ENCODE measurements at places on chromosomes 7 and 10. TPM values are rescaled to one million over a fixed set of nuclear protein-coding genes. Genes with fewer than 3 reads are reported as not detected.

Gene PLCE1
- total RNA-seq = 2.5 TPM

Gene RAB11FIP2
- 16.8 TPM for total RNA-seq

Gene PTPN20
- not detected for total RNA-seq

Gene MRLN
- total RNA-seq = not detected

Gene SLC29A4
- total RNA-seq = 24.5 TPM

Gene MUC12
- total RNA-seq = 0.64 TPM

Gene MYPN
- total RNA-seq = 0.34 TPM

Gene ST8SIA6
- 1.3 TPM for total RNA-seq

Gene SPOCK2
- 1.1 TPM for total RNA-seq

Gene OR2A5
- total RNA-seq = not detected

Gene FOXI2
- total RNA-seq = not detected

Gene ZNF487
- 4.0 TPM for total RNA-seq

GRCh38 chr10:10293481-10293951, 724.2 kb upstream of the CELF2 start:
- DNase-seq = no peak

GRCh38 chr10:97186911-97187310, 1.2 kb upstream of the SLIT1 start:
- no peak for DNase-seq

GRCh38 chr10:42519761-42520460, 118.5 kb downstream of the ZNF33B start:
- DNase-seq = no peak

DNA sequence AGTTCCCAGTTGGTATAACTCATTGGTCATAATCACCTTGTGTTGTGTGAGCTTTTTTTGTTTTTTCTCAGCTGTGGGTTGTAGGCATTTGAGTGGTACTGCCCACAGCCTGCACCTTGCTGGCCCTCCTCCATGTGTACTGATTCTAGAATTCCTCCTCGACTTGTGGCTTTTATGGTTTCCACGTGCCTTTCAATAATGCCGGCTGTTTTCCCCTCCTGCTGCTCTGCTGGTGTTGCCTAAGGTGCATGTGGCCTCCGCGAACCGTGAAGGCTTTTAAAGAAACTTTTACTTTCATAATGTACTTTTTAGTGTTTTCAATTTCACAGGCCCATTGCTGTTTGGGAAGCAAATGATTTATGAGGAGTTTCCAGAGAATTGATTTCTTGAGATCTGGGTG, 518.0 kb downstream of the REEP3 start:
- DNase-seq = no peak

DNA sequence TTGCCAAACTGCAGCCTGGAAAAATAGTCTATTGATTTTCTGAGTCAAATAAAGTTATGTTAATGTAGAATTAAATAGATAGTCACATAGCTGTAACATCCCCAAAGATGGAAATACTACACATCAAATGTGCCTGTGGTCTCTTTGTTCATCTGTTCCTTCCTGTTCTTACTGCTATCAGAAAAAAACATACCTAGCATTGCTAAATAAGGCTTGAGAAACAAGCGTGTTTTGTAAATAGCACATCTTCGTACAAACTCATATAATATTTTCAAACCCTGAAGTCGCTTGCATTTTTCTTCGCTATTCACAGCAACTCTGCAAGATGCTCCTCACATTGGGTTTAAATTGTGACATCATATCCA, 116.1 kb downstream of the KLF6 start:
- DNase-seq = no peak

DNA sequence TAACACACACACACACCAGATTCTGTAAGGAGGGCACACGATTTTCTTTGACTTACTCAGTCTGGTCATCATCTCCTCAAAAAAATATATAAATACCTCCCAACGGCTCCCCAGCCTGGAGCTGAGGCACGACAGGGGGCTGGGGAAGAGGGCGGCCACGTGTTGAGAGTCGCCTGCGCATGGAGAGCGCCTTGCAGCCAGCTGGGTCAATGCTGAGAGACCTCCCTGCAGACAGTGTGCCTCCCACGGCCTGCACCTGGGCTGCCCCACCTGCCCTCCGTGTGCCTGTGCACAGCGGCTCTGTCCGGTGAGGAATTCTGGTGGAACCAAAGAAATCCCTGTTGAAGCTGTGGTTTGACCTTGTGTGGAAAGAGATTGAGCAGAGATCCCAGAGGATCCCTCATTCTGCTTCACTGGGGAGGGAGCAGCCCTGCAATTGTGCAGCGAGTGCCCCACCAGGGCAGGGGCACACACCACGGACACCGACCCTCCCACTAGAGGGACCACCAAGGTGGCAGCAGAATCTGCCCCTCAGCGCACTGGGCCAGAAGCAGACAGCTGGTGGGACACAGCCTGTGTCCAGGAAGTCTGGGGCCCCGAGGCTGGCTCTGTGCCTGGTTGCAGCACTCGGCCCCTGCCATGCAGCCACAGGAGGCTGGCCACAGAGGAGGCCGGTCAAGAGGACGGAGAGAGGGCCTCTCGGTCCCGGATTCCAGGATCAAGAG, 150.5 kb upstream of the PPP2R2D start:
- DNase-seq = no peak

DNA sequence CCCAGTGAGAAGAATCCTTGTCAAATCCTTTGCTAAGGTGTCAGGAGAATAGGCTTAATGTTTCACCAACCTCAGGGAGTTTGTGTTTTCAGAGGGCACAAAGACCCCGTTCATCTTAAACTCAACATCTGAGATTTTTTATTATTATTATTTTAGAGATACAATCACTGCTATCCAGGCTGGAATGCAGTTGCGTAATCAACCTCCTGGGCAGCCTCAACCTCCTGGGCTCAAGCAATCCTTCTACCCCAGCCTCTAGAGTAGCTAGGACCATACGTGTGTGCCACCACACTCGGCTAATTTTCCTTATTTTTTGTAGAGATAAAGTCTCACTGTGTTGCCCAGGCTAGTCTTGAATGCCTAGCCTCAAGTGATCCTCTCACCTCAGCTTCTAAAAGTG, 599.2 kb downstream of the KCNMA1 start:
- no peak for DNase-seq

GRCh38 chr10:11446864-11447263, 164.6 kb downstream of the USP6NL start:
- DNase-seq = no peak

- DNase-seq = no peak
Measured at GRCh38 chr7:85074016-85074415, 112.8 kb downstream of the SEMA3D start.

DNA sequence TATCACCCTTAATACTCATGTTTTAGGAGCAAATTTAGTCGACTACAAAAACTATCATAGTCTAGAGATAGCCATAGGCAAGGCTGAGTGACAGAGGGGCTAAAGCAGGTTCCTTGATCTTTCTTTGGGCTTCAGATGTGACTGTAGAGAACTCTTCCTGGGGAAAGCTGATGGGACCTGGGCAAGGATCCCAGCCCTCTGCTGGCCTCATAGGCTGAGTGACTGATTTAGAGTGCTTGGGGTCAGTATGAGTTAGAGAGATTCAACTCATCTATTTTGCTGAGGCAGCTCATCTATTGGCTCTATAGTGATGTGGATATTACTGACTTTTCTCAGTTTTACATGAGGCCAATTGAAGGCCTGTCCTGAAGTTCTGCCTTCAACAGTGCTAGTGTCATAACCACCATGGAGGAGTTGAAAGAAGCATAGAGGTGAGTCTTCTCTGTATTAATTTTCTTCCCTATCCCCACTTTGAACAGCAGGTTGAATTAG, 81.6 kb downstream of the SAMD9 start:
- no peak for DNase-seq

GRCh38 chr10:48813291-48813690, 126.3 kb downstream of the LRRC18 start:
- DNase-seq = no peak

GRCh38 chr10:112304267-112304859, 21.2 kb downstream of the TECTB start:
- DNase-seq = no peak

DNA sequence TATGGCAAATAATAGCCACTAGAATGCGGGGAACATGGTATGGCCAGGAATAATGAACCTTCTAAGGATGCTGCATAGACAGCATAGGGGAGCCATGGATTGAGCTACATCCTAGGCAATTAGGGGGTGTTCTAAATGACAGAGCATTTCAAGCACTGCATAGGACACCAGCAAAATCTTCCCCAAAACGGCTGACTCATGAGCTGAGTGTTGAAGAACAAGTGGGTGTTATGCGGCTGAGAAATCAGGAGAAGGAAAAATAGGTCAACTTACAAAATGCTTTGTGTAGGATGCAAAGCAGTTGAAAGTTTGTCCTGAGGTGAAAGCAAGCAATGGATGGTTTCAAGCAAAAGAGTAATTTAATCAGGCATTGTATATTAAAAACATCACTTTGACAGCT, 1023.5 kb upstream of the C7orf33 start:
- DNase-seq = no peak

GRCh38 chr7:88523645-88524044, 217.0 kb upstream of the STEAP4 start:
- DNase-seq = no peak

DNA sequence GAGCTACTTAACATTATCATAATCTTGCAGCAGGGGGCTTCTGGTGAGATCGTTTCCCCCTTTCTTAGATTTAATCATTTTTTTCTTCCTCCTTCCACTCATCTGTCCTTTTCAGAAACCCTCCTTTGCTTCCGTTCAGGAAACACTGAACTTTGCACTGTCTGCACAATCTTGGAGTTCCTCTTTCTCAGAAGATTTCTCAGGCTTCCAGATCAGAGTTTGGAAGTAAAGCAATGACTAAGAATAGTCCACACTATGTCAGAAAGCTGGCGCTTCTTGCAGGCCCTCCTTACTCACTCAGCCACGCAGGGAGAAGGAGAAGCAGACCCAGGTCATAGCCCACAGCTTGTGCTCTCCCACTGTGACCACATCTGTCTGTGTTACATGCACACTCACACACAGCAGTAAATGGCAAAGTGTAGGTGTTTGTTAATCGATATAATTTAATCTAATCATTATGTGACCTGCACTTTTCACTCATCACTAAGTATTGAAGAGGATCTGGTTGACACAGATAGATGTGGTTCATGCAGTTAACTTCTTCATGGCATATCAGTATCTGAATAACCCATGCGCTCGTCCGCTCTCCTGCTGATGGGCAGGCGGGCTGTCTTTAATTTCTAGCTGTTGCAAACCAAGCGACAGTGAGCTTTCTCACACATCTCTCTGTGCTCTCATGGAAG, 30.2 kb downstream of the ALOX5 start:
- DNase-seq = no peak

GRCh38 chr7:39084349-39084748, 106.6 kb downstream of the POU6F2 start:
- no peak for DNase-seq

DNA sequence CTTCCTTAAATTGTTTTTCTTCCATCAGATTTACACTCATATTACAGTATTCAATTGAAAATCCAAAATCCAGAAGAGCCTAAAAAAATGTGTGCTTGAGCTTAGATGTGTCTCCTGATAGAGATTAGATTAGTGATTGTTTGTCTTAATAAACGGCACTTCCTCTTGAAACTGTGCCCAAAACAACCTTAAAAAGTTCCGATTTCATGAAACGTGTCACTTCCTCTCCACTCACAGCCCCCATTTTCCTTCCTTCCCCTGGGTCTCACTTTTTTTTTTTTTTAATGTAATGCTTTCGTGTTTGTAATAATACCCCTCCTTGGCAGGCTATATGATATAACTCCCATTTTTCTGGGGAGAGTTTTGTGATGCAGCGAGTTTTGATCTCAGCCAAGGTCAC, 114.8 kb upstream of the ADO start:
- no peak for DNase-seq

GRCh38 chr7:66054063-66054462, 21.6 kb upstream of the ASL start:
- no peak for DNase-seq

- DNase-seq = no peak
Measured at GRCh38 chr10:32054094-32054493, 2.1 kb downstream of the KIF5B start.

DNA sequence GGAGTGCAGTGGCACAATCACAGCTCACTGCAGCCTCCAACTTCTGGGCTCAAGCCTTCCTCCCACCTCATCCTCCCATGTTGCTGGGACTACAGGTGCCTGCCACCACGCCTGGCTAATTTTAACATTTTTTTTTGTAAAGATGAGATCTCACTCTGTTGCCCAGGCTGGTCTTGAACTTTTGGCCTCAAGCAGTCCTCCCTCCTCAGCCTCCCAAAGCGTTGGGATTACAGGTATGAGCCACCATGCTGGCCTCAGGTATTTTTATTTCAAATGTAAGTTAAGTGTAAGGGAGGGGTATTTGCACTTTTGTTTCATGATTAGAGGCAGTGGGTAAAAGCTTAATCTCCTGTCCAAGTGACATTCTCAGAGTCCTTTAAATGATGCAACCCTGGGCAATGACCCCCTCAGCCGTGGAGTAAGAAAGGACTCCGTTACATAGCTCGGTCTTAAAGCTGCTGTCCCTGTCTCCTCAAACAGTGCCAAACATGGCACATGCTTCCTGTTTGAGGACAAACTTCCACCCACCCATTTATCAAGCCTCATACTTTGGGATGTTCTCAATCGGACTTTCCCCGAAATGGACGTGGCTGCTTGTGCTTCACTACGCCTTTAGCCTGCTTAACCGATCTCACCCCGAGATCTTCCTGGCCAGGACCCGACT, 296.1 kb downstream of the BAMBI start:
- no peak for DNase-seq

DNA sequence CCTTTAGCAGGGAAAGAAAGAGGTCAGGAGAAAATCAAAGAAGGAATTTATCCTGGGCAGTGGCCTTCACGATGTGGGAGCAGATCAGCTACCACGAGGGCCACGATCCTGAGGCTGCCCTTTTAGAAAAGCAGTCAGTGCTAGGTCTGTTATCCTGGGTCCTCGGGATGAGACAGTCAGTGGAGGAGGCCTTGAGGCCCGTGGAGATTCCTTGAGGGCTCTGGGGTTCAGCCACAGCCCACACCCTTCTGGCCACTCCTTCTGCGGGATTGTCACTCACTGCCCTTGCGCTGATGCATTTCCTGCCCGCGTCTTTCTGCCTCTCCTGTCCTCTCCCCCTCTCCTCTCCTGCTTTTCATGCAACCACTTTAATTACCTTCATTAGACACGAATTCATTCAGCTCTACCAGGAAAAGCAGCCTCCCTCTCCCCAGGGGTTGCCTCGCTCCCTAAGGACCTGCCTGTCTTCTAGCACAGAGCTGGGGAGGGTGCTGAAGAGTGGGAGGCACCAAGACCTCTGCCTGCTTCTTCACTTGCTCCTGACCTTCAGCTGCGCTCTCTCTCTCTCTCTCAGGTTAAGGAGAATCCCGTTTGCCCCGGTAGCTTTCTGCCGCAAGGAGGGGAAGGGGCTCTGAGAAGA, 42.6 kb upstream of the LRRC4 start:
- no peak for DNase-seq

Data from HCT116 (cell line).